ENCODE measurements at places on chromosomes 7 and 10. TPM values are rescaled to one million over a fixed set of nuclear protein-coding genes. Genes with fewer than 3 reads are reported as not detected.

RAMP3 gene
- not detected for polyA plus RNA-seq

PRKCQ gene
- 0.26 TPM for polyA plus RNA-seq

SPDYE16 gene
- 0.81 TPM for polyA plus RNA-seq

HOXA2 gene
- polyA plus RNA-seq, result not detected

CCNJ gene
- 41.0 TPM for polyA plus RNA-seq

WEE2 gene
- polyA plus RNA-seq, result 0.34 TPM

TAC1 gene
- polyA plus RNA-seq, result 3,985 TPM
